ENCODE measurements at places on chromosomes 11 and 22. TPM values are rescaled to one million over a fixed set of nuclear protein-coding genes. Genes with fewer than 3 reads are reported as not detected.

Gene OR4D10
- not detected for total RNA-seq

Gene PARVB
- total RNA-seq: 13.5 TPM

Gene ARRB1
- 80.5 TPM for total RNA-seq

Gene OR4D5
- 0.37 TPM for total RNA-seq

GRCh38 chr11:6204706-6205105 is 651 bp upstream of the C11orf42 start:
- DNase-seq: no peak

Gene TRPC6
- total RNA-seq: 1.3 TPM

Data from left colon (tissue), 2 donors.